Stimulated activated CD8-positive, alpha-beta memory T cell treated with anti-CD3 and anti-CD28 coated beads, Interleukin-4, amount 100 ng/mL, for 24 hours (primary cell): ENCODE measurements at places on chromosomes 4 and X.

- DNase-seq = no peak
Observed at GRCh38 chr4:137740141-137740540, 207.8 kb upstream of the PCDH18 start.

- no peak for DNase-seq
Observed at GRCh38 chr4:11636031-11636430, 207.3 kb upstream of the HS3ST1 start.

DNA sequence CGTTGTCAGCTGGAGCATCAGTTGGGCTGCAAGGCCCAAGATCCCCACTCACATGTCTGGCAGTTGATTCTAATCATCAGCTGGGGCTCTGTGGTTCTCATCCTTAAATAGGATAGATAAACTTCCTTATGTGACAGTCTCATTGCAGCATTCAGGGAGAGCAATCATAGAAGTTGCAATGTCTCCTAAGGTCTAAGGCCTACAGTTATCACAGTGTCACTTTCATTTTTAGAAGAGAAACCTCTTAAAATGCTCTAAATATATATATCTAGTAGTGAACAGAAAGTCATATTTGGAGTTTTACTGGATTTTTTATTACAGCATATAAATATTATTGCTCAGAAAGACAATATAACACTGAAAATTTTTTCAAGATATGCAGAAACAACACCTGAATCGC, 226.0 kb upstream of the PPP1R2C start:
- no peak for DNase-seq

GRCh38 chr4:107751670-107752069, 31.6 kb upstream of the PAPSS1 start:
- no peak for DNase-seq

- DNase-seq = no peak
Observed at GRCh38 chr4:95540227-95540626, 8.5 kb downstream of the UNC5C start.

- DNase-seq = no peak
Observed at GRCh38 chrX:124208660-124209059, 123.8 kb upstream of the TEX13D start.

GRCh38 chr4:87941537-87942392, 33.7 kb upstream of the SPP1 start:
- no peak for DNase-seq

DNA sequence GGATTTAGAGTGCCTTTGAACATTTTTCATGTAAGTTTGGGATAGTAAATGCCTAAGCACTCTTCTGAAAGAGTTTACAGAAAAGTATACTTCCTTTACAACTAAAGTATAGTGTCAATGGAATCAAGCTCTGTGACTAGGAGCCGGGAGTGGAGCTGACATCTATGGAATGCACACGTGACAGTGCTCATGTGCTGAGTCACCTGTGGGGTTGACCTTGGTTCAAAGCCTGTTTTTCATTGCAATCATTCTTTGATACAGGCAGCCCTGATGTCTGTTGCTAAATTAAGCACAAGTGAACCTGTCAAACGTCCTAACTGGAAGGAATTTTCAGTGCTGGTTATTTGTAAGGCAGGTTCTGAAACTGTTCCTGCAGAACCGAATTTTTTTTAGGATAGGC, 82.5 kb downstream of the GPAT3 start:
- DNase-seq = no peak

DNA sequence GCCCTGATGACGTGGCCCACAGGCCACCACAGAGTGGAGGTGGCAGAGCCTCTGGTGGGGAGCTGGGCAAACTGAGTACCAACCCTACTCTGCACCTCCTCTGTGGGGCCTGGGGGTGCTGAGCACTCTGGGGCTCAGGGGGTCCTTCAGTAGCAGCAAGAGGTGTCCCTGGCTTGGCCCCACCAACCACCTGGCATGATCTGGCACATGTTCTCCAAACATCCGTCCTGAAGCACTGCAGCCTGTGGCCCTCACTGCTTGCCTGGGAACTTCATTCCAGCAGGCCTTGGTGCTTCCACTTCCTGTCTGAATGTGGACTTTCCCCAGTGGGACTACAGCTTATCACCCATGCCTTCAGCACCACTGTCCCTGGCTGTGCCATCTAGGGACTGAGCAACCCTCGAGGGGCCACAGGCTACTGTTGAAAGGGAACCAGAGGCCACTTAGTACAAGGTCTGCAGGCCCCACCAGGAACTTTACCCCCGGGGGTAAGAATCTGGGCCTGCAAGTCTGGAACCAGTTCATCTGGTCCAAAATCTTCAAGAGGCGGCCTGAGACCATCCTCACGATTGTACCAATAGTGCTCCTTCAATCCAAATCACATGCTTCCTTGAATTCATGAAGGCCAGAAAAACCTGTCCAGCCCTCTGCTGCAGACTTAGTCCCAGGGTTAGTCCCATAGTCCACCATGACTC, 13.2 kb downstream of the TNIP2 start:
- DNase-seq = no peak

- no peak for DNase-seq
Observed at GRCh38 chr4:54700986-54701385, 43.2 kb downstream of the KIT start.

DNA sequence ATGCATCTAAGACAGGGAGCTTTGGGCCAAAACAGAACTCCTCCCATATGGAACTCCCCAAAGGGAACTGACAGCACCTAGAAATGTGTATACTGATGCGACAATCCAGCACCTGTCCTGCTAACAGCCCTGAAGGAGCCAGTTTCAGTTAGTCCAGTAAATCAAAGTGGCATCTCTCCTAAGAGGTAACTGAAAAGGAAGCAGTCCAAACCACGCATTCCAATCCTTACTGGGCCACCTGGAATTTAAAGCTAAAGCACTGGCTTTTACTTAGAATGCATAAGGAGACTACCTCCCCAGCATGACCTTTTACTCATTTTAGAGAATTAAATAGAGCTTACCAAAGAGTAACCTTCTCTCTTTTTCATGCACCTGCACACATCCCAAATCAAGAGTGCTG, 586.8 kb upstream of the PITX2 start:
- no peak for DNase-seq

DNA sequence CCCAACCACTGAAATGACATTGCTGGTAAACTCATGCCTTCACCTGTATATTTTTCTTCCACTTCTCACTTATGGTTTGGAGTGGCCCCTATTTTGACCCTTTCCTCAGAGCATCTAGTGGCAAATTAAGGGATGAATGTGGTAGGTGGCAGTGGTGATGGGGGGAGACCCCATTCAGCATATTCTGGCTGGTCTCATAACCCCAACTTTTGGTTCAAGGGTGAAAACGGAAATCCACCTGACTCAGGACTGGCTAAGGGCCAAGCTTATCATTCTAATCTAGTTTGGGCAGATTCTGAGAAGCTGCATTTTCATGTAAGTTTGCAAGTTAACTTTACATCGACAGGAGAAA, 47.0 kb upstream of the NSUN7 start:
- DNase-seq = no peak

DNA sequence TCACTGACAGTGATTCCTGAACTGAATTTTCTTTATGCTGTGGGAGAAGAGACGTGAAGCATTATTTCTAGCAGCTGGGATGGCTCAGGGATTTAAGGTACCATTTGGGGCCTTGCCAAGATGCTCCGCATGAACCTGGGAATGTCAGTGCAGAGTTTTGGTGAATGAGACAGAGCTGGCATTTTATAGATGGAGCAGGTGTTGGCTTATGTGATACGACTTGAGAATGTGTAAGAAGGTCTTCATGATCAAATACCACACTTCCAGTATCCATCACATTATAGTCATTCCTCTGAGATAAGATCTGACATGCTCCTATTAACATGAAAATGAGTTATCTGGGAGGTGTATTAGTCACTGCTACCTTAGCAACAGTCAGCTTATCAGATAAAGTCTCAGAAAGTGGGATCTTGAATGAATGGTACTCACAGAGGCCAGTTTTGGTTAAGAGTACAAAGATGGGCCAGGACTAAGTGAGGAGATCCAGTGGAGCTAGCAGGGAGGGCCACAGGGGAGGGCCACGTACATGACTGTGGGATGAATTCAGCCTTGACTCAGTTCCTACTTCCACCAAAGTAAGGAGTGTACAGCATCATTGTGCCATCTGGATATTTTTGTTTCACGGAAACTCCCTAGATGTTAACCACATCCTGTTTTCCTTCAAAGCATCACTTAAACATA, 116.7 kb downstream of the SPCS3 start:
- no peak for DNase-seq

GRCh38 chr4:73588613-73589012, 31.6 kb downstream of the RASSF6 start:
- no peak for DNase-seq

- no peak for DNase-seq
Observed at GRCh38 chrX:41522081-41522480, 74.9 kb downstream of the NYX start.

- DNase-seq = no peak
Observed at GRCh38 chrX:95718746-95719145, 965.9 kb upstream of the DIAPH2 start.

- no peak for DNase-seq
Observed at GRCh38 chr4:13054420-13054970, 429.6 kb downstream of the RAB28 start.
